ENCODE measurements at places on chromosomes 5 and 9.
A peak's percentile ranks its signal among the peaks of the same experiment; 100 is the strongest.

DNA sequence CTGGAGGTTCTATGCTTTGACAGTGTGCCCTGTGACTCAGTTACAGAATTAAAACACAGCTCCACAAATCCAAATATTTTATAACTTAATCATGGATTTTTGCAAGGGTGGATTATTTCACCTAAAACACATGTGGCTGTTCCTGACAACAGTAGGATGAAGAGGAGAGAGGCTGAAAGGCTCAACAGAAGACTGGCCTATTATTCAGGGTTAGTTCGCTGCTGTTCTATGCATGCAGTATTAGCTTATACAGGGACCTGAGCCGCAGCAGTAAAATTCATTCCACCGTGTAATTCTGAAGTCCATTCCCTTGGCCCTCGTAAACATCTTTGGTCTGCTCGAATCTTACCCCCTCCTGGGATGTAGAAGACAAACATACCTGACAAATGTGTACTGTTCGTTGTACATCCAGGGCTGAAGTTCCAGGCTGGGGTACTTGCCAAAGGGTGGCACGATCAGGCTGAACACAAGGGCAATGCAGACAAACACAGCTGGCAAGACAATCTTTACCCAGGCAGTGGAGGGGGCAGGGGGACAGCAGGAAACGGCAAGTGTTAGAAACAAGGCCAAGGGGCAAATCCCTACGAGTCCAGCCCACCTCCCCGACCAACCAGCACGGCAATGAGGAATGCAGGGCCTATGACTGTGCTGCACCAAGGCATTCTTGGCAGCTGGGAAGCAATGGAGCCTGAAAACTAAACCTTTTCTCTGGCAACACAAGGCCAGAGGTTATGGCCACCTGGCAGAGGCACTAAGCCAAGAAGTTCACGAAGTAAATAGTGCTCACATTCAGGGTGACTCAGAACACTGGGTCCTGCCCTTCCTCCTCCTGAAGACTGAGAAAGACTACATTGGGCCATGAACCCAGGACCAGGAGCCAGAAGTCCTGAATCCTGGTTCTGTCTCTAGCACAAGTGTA lies 46.8 kb downstream of the NIPSNAP3B start:
- DNase-seq: no peak

- peak; percentile 72 for DNase-seq
Measured at GRCh38 chr9:135136991-135137832, 49.7 kb downstream of the OLFM1 start.

- no peak for DNase-seq
Measured at GRCh38 chr9:36276781-36277181, 18.5 kb upstream of the GNE start.

DNA sequence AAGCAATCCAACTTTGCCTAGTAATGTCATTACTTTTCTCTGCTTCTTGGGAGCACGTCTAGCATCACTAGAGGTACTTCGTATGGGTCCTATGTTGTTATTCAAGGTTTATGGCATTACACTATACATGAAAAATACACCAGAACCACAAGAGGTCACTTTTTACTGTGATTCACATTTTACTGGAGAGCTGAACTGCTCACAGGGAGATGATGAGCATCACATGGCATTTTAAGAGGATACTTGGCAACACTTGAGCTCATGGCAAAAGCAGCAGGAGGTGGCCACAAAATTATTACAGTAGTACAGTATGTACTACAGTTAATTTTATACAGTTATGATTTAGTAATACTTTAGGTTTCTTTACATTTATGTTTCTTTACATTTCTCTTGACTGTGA lies 223.4 kb downstream of the PARP8 start:
- DNase-seq: no peak

DNA sequence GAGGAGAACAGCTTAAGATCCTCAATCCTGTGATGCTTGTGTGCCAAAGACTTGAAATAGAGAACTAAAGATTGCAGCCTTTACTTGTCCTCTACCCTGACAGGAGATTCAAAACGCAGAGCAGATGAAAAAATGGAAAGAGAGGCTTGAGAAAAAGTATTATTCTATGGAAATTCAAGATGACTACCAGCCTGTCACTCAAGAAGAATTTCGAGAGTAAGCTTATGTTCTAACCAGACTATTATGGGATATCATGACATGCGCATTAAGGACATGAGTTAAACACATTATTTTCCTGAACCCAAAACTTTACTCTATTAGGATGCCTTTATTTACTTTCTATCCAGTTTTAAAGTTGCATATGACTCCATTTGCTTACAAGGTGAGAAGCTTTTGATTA lies 46.4 kb downstream of the PKD2L2 start:
- no peak for DNase-seq

DNA sequence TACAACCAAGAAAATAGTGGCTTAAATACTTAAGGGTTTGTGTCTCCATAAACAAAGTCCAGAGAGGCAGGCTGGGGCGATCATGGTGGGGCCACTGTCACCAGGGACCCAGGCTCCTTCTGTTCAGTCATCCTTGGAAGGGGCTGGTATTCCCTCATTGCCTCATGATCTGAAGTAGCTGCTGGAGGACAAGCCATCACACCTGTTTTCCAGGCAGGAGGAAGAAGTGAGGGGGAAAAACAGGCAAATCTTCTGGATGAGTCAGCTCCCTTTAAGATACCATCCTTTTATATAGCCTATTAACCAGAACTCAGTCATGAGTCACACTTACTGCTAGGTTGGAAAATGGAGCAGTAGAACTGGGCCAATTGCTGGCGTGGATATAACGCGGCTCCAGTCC lies 92.3 kb downstream of the DAP start:
- DNase-seq: no peak

GRCh38 chr9:14542071-14542470 lies 151.2 kb downstream of the ZDHHC21 start:
- DNase-seq: no peak

DNA sequence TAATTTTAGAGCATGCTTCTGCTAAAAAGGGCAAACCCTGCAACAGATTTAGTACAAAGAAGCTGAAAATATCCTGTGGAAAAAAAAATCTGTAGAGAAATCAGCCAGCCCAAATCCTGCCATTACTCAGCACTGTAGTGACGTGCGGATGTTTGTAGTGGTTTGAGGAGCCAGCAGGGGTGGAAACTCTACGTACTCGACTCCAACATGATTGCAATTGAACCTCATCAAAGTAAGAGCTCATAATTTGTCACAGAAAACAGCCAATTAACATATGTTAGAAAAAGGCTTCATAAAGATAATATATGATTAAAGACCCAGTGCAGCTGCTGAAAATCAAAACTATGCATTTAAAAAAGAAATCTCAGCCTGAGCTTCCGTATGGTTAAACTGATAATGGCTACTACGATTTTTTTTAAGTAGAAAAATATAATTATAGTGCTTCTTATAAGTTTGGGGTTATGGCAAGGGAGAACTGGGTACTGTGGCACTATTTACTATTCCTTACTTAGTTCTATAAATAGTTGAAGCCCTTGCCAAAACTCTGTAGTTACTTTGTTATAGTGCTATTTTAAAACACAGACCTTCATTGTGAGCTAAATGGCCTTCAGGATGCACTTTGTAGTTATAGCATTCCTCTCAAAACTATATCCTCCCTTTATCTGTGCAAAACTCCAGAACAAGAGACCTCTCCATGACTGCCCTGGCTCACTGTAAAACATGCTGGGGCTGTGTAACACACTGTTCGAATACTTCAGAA lies 49.4 kb downstream of the MEF2C start:
- DNase-seq: no peak

GRCh38 chr9:101455656-101456240 lies 20.2 kb upstream of the ALDOB start:
- DNase-seq: no peak

All from cerebellar nuclear complex (tissue), 1 donor.